HFF-Myc (cell line): ENCODE measurements at places on chromosomes 16 and 17.

DNA sequence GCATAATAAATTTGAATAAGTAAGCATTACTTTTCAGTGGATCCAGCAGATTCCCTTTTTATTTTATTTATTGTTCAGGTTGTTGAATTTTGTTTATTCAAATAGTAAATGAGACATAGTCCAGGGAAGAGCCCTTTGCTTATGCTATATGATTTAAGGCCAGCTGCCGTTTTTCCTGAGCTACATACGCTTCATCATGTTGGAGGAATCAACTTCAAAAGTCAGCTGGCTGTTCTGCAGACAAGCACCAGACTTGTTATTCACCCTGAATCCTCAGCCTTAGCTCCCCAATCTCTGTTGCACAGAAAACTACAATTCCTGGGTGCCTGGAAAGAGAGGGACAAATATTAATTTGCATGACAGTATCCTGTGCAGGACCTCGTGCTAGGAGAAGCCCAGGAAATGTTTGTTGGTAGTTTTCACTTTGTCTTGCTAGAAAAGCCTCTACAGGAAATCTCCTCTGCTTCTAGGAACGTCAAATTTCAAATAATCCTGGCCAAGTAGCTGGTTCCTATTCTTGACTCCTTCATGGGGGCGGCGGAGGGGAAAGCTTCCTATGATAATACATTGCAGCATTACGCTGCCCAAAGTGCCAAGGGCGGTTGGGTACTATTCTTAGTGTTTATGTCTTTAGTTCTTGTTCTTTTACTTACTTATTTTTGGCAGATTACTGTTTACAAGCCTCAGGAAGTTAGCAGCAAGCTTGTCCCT, 101.6 kb downstream of the PRKCA start:
- no peak for DNase-seq

GRCh38 chr16:82583422-82583821, 43.3 kb upstream of the CDH13 start:
- no peak for DNase-seq

DNA sequence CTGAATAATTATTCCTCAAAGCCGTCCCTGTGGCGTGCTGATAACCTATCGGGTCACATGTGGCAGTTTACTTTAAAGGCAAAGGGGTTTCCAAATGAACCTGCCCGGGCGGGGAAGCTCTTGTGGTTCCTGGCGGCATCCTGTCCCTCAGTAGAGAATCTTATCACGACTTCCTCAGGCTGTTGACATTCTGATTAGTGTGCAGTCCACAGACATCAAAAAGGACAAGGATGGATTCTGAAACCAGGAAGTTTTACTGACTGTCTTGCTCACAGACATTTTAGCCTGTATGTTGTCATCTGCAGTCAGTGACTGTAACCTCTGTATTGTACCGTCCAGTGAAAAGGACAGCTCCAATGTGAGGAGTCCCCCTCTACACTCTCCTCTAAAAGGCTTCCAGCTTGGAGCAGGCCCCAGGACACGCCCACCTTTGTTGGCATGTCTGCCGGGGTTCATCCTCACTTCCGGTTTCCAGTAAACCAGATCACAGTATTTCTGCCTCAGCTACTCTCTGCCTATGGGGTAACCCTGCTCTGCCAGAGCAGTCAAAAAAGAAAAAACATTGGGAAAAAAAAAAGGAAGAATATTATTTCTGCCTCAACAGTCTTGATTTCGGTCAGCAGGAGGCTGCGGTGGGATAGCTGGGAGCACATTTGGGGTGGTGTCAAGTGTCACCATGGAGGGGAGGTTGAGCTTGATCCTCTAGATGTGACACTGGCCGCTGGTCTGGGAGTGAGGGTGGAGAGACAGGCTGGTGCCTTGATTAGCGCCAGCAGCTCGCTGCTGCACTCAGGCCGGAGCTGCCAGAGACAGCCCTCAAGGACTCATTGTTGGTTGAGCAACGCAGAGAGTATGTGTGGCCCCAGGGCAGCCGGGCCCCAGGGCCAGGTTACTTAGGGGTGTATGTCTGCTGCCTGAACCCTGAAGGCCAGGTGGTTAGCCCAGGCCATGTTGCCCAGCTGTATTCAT, 89.0 kb upstream of the DNAH17 start:
- DNase-seq = no peak

DNA sequence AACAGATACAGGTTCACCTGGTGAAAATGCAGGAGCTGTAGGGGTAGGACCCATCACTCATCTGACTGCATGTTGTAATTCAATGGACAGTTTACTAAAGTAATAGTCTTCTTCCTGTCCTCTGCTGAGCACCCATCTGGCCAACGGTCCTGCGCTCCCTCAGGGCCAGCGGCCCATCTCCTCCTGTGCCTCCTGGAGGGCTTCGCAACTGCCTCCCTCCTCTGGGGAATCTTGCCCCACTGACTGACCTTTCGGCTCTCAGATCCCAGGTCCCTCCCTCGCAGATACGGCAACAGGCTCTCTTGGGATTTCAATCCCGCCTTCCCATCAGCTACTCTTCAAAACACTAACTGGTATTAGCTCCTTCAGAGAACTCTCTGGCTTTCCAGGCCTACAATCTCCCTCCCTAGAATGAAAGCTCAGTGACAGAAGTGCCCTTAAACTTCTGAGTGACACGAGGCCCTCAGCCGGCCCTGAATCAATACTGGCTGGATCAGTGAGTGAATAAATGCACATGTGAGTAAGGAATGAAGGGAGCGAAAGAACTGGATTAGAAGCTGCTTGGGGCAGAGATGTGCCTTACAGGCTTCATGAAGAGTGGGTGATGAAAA, 1.3 kb downstream of the PEMT start:
- no peak for DNase-seq

GRCh38 chr16:73724503-73724902, 572.1 kb upstream of the PSMD7 start:
- DNase-seq = no peak

DNA sequence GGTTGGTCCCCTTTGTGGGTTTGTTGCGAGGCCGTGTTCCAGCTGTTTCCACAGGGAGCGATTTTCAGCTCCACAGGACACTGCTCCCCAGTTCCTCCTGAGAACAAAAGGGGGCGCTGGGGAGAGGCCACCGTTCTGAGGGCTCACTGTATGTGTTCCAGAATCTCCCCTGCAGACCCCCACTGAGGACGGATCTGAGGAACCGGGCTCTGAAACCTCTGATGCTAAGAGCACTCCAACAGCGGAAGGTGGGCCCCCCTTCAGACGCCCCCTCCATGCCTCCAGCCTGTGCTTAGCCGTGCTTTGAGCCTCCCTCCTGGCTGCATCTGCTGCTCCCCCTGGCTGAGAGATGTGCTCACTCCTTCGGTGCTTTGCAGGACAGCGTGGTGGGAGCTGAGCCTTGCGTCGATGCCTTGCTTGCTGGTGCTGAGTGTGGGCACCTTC, 27.3 kb upstream of the STH start:
- DNase-seq = no peak

- DNase-seq = no peak
Measured at GRCh38 chr16:535446-536405, 8.2 kb downstream of the CAPN15 start.

- no peak for DNase-seq
Measured at GRCh38 chr17:21269394-21269793, 15.1 kb upstream of the MAP2K3 start.

GRCh38 chr17:45814622-45815606, 29.8 kb upstream of the SPPL2C start:
- no peak for DNase-seq
